Trophoblast cell (in vitro differentiated cells and primary cell): ENCODE measurements at places on chromosomes 16 and 17.

DNA sequence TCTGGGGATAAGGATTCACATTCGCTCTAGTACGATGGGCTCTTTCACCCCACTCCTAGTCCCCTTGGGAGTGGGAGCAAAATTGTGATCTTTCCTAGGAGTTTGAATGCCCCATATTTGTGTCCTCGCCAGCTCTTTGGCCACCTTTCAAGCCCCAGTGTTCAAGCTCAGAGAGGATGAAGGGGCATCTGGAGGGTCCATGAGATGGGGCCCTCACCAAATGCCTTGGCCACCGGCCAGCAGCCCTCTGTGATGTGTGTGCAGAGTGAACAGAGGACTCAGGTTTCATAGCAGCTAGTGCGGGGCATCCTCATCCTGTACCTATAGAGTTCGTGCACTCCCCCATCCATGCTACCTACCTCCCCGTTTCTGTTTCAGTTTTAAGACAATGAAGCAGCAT lies 140.6 kb downstream of the RAB11FIP4 start:
- peaks cover 40% of the 10 kb centered on the region for H3K36me3 ChIP-seq
- no peak for DNase-seq
- no peaks in the 10 kb centered on the region for H3K27me3 ChIP-seq
- peaks cover 9% of the 10 kb centered on the region for H3K4me1 ChIP-seq
- no peak overlapping the region for H3K27ac ChIP-seq

DNA sequence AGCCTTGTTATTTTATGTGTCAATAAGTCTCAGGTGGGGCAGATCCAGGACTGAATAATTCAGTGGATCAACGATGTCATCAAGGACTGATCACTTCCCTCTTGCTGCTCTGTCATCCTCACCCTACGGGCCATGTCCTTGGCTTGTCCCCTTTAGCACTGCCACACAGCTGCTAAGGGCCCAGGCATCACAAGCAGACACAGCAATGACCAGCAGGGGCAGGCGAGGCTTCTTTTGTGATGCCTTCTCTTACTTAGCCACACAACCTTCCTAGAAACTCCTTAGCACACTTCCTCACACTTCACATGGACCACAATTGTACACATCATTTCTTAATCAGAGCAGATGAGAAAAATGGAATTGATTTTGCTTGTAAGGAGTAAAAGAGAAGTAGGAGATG lies 356.3 kb upstream of the SOX9 start:
- no peak for DNase-seq
- H3K4me3 ChIP-seq = no peak overlapping the region
- H3K27ac ChIP-seq = no peak overlapping the region
- H3K27me3 ChIP-seq = no peaks in the 10 kb centered on the region
- no peaks in the 10 kb centered on the region for H3K36me3 ChIP-seq
- H3K4me1 ChIP-seq = no peaks in the 10 kb centered on the region

GRCh38 chr16:46693598-46693997 lies 4.1 kb downstream of the ORC6 start:
- no peak for DNase-seq
- H3K4me1 ChIP-seq = peaks cover 2% of the 10 kb centered on the region
- H3K27ac ChIP-seq = no peak overlapping the region
- no peak overlapping the region for H3K4me3 ChIP-seq
- H3K27me3 ChIP-seq = no peaks in the 10 kb centered on the region

DNA sequence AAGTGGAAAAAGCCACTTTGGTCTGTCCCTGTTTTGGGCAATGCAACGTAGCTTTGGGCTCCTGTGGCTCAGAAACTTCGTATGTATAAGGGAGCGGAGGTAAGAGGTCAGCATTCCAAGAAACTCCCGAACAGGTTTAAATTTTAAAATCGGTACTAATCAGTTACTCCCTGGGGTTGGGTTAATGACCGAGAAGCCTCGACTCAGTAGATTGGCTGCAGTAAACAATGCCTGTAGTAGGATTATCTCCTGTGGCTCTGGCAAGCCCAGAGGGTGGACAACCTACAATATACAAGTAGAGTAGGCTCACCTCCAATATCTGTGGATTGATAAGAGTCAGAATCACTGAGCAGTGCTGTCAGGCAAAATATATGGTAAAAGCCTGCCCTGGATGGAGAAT lies 1.6 kb upstream of the GNA13 start:
- H3K27ac ChIP-seq = peak overlapping the region; percentile 85
- H3K27me3 ChIP-seq = no peaks in the 10 kb centered on the region
- DNase-seq = no peak
- peaks cover 18% of the 10 kb centered on the region for H3K4me1 ChIP-seq
- H3K4me3 ChIP-seq = no peak overlapping the region

- H3K36me3 ChIP-seq = peaks cover 23% of the 10 kb centered on the region
- H3K27ac ChIP-seq = no peak overlapping the region
- no peaks in the 10 kb centered on the region for H3K27me3 ChIP-seq
- DNase-seq = no peak
Measured at GRCh38 chr16:56946767-56947603, 14.8 kb upstream of the CETP start.

DNA sequence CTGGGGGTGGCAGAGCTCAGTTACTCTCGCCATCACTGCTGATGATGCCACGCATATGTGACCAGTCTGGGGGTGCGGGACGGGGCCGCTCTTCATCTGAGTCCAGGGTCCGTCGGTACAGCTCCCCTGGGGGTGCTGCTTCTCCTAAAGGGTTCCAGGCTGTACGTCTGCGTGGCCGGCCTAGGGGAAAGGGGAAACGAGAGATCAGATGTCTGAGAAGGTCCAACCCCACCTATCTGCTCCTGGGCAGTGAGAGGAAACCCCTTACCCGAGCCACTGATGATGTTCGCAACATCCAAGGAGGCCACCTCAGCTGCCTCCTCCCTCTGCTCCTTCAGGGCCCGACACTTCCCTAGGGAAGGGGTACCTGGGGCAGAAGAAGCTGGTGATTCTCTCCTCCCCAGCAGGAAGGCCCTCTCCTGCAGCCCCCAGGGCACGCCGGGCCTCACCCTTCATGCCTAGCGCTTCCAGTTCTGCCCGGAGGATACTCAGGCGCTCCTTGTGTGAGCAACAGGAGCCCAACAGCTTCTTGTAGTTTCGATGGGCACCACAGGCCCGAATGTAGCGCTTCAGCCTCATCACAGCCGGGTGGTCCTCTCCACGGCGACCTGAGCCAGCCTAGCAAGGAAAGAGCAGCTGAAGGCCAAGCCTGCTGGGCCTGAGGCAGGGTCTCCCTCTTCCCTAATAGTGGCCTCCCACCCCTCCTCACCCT lies 2.1 kb downstream of the HIRIP3 start:
- H3K4me1 ChIP-seq = peaks cover 9% of the 10 kb centered on the region
- peaks cover 50% of the 10 kb centered on the region for H3K36me3 ChIP-seq
- no peak for DNase-seq
- H3K27ac ChIP-seq = no peak overlapping the region
- H3K4me3 ChIP-seq = no peak overlapping the region

DNA sequence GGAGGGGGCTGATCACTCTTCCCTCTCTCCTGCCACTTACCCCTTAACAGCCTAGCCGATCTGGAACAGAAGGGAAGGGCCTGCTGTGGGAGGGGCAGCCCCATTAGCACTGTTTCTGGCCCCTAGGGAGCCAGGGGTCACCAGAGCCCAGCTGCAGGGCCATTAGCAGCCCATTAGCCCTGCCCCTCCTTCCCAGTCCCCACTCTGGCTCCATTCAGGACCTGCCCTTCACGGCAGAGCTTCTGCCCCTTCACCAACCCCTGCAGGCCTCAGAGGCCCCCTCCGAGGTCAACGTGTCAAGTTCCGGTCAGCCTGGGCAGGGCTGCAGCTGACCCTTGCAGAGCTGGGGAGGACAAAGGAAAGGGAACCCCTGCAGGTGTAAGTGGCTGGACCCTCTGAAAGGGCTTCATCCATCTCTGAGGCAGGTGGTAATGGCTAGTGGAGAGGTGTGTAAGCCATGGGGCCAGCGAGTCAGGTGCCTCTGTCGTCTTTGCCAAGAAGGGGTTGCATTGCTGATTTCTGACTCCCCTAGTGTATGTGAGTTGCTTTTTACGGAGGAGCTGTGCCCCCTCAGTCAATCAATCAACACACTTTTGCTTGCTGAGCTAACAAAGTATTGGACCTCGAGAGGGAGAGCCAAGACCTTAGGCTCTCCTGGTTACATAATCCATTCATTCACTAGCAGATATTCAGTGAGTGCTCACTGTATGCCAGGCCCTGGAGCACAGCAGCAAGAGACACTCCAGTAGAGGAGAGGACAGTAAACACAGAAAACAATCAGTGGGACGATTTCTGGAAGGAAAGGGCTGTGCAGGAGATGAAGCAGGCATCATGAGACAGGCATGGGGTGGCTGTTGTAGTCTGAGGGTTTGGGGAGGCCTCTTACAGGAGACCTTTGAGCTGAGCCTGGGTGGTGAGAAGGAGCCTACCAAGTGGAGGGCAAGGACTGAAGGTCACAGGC lies 18.2 kb upstream of the KCNJ12 start:
- H3K27me3 ChIP-seq = no peaks in the 10 kb centered on the region
- DNase-seq = no peak
- H3K27ac ChIP-seq = no peak overlapping the region
- no peaks in the 10 kb centered on the region for H3K36me3 ChIP-seq
- H3K4me1 ChIP-seq = no peaks in the 10 kb centered on the region

- no peak for DNase-seq
- no peak overlapping the region for H3K27ac ChIP-seq
- H3K4me1 ChIP-seq = no peaks in the 10 kb centered on the region
Measured at GRCh38 chr16:53458635-53459034, 24.4 kb downstream of the RBL2 start.

GRCh38 chr17:75454193-75454592 lies 2.2 kb upstream of the TMEM94 start:
- H3K36me3 ChIP-seq = no peaks in the 10 kb centered on the region
- no peak for DNase-seq
- no peak overlapping the region for H3K27ac ChIP-seq
- no peaks in the 10 kb centered on the region for H3K4me1 ChIP-seq
- H3K27me3 ChIP-seq = no peaks in the 10 kb centered on the region
- no peak overlapping the region for H3K4me3 ChIP-seq

DNA sequence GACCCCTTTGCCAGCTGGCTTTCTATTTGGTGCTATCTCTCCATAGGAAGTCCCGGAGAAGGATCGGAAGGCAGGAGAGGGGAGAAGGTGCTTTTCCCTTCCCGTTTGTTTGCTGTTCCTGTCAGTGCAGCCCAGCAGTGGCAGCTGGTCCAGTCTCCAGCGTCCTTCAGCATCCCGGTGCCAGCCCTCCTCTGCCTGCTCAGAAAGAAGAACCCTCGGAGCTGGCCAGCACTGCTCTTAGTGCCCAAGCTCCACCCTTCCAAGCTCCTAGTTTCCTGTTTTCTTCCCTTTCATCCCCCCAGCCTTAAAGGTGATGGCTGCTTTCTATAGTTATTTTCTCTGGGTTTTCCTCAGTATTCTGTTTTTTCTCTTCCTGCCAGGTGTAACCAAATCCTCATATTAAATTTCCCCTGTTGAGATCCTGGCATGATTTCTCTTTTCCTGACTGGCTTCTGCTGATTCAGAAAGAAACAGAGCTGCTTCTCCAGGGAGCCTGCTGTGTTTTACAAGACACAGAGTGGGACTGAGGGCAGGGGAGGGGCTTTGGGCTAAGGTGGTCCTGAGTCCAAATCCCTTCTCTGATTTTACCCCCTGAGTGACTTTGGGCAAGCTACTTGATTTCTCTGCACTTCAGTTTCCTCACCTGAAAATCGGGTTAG lies 186.8 kb downstream of the COPRS start:
- H3K4me1 ChIP-seq = peaks cover 8% of the 10 kb centered on the region
- no peaks in the 10 kb centered on the region for H3K27me3 ChIP-seq
- H3K36me3 ChIP-seq = no peaks in the 10 kb centered on the region
- no peak for DNase-seq
- no peak overlapping the region for H3K27ac ChIP-seq

DNA sequence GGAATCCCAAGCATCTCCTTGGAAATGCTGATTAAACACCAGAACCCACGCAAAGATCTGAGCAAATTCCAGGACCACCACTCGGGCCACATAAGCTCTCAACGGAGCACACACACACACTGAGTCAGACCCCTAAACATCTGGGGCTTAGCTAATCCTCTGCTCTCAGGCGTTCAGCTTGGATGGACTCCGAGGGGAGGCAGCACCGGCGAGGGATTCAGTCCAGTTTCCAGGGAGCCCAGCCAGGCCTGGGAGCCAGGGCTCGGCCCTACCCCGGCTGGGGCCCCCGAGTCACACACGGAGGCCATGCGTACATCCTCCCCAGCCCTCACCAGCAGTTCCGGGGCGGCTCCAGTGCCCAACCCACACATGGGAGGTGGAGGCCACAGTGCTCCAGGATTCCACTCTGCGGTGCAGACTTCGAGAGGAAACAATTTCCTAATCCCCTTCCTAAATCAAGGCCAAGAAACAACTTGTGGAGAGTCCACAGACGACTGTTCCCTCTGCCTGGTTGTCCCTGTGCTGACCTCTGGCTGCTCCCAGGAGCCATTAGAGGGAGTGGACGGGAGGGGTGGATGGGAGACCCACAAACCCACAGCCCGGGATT lies 70.5 kb downstream of the GAS7 start:
- H3K4me1 ChIP-seq = peaks cover 24% of the 10 kb centered on the region
- DNase-seq = no peak
- no peak overlapping the region for H3K4me3 ChIP-seq
- no peaks in the 10 kb centered on the region for H3K36me3 ChIP-seq

GRCh38 chr17:40015998-40016985 lies 1.1 kb downstream of the CSF3 start:
- H3K36me3 ChIP-seq = peaks cover 21% of the 10 kb centered on the region
- H3K4me1 ChIP-seq = no peaks in the 10 kb centered on the region
- H3K27ac ChIP-seq = no peak overlapping the region

GRCh38 chr17:57604771-57605674 lies 140.1 kb downstream of the CCDC182 start:
- H3K4me3 ChIP-seq = no peak overlapping the region
- H3K36me3 ChIP-seq = no peaks in the 10 kb centered on the region
- H3K27me3 ChIP-seq = no peaks in the 10 kb centered on the region

- H3K4me3 ChIP-seq = no peak overlapping the region
- peaks cover 8% of the 10 kb centered on the region for H3K4me1 ChIP-seq
- no peaks in the 10 kb centered on the region for H3K36me3 ChIP-seq
- peak; percentile 82 for DNase-seq
- no peak overlapping the region for H3K27ac ChIP-seq
Measured at GRCh38 chr17:41738077-41738800, 3.8 kb upstream of the HAP1 start.

- no peak overlapping the region for H3K4me3 ChIP-seq
- H3K27ac ChIP-seq = no peak overlapping the region
- no peak for DNase-seq
- no peaks in the 10 kb centered on the region for H3K36me3 ChIP-seq
Measured at GRCh38 chr16:23031508-23032098, 117.6 kb downstream of the USP31 start.

- H3K36me3 ChIP-seq = no peaks in the 10 kb centered on the region
- no peaks in the 10 kb centered on the region for H3K4me1 ChIP-seq
- H3K4me3 ChIP-seq = no peak overlapping the region
Measured at GRCh38 chr16:58211245-58211644, 13.3 kb upstream of the CSNK2A2 start.
